Hair follicular keratinocyte (primary cell): ENCODE measurements at places on chromosomes 16 and 17. TPM values are rescaled to one million over a fixed set of nuclear protein-coding genes. Genes with fewer than 3 reads are reported as not detected.

TBC1D3I gene
- 0.08 TPM in 1 of 2 replicates, not detected in the other for total RNA-seq

MPDU1 gene
- total RNA-seq, result 138 and 153 TPM in 2 replicates

B3GNT9 gene
- total RNA-seq, result 18.1 and 23.9 TPM in 2 replicates

CTRB2 gene
- total RNA-seq, result not detected in 2 replicates

FTO gene
- 47.3 and 63.5 TPM in 2 replicates for total RNA-seq

NPIPA5 gene
- total RNA-seq, result 0.15 and 1.2 TPM in 2 replicates

PLXDC1 gene
- total RNA-seq, result 0.08 TPM in 1 of 2 replicates, not detected in the other

FBXL16 gene
- total RNA-seq, result 0.19 and 2.0 TPM in 2 replicates

FBXO31 gene
- 17.3 and 18.6 TPM in 2 replicates for total RNA-seq

BAIAP2 gene
- 55.8 and 59.7 TPM in 2 replicates for total RNA-seq

CES1 gene
- not detected in 2 replicates for total RNA-seq

JPH3 gene
- not detected in 2 replicates for total RNA-seq

ENKD1 gene
- total RNA-seq, result 13.4 and 14.6 TPM in 2 replicates

BCKDK gene
- 58.3 and 75.5 TPM in 2 replicates for total RNA-seq

SOST gene
- 0.15 TPM in 1 of 2 replicates, not detected in the other for total RNA-seq

HCRT gene
- not detected in 2 replicates for total RNA-seq

PYY gene
- 0.11 TPM in 1 of 2 replicates, not detected in the other for total RNA-seq

TMEM235 gene
- not detected in 2 replicates for total RNA-seq

NDUFAF8 gene
- 70.2 and 115 TPM in 2 replicates for total RNA-seq

KRT20 gene
- total RNA-seq, result not detected in 2 replicates

FOXO3B gene
- total RNA-seq, result 1.6 and 3.6 TPM in 2 replicates

CCL1 gene
- not detected in 2 replicates for total RNA-seq

CD300LB gene
- not detected in 2 replicates for total RNA-seq

HAP1 gene
- 1.3 and 1.4 TPM in 2 replicates for total RNA-seq

TSR1 gene
- 37.1 and 67.9 TPM in 2 replicates for total RNA-seq

SLC47A1 gene
- 1.3 and 5.2 TPM in 2 replicates for total RNA-seq

ITGAD gene
- not detected in 2 replicates for total RNA-seq

MYADML2 gene
- not detected in 2 replicates for total RNA-seq

EXOC3L1 gene
- 0.08 TPM in 1 of 2 replicates, not detected in the other for total RNA-seq

CNGB1 gene
- 2.7 and 3.5 TPM in 2 replicates for total RNA-seq

ELP5 gene
- total RNA-seq, result 23.3 and 36.8 TPM in 2 replicates

PYDC1 gene
- not detected in 2 replicates for total RNA-seq

RHBDL1 gene
- total RNA-seq, result 5.1 and 9.8 TPM in 2 replicates

PRKAR1A gene
- 109 and 125 TPM in 2 replicates for total RNA-seq

ACAP1 gene
- 3.3 and 5.6 TPM in 2 replicates for total RNA-seq

CIBAR2 gene
- not detected in 2 replicates for total RNA-seq

CRHR1 gene
- not detected in 2 replicates for total RNA-seq

TNFRSF13B gene
- not detected in 2 replicates for total RNA-seq

C1QL1 gene
- 2.5 TPM in 1 of 2 replicates, not detected in the other for total RNA-seq

MYH1 gene
- not detected in 2 replicates for total RNA-seq

CLEC10A gene
- total RNA-seq, result not detected in 2 replicates

ALOX12 gene
- total RNA-seq, result 0.57 and 1.2 TPM in 2 replicates
